ENCODE measurements at places on chromosomes 4 and X. TPM values are rescaled to one million over a fixed set of nuclear protein-coding genes. Genes with fewer than 3 reads are reported as not detected.

ZXDA gene
- total RNA-seq: 15.3 TPM

FABP2 gene
- not detected for total RNA-seq

PPM1K gene
- total RNA-seq: 146 TPM

MED28 gene
- total RNA-seq: 83.8 TPM

TGIF2LX gene
- total RNA-seq: not detected

BEND2 gene
- total RNA-seq: not detected

AMBN gene
- total RNA-seq: not detected

PAPSS1 gene
- total RNA-seq: 33.9 TPM

PRDX4 gene
- 10.6 TPM for total RNA-seq

GPRASP1 gene
- 22.5 TPM for total RNA-seq

HPGDS gene
- not detected for total RNA-seq

- no peaks in the 10 kb centered on the region for H3K27me3 ChIP-seq
- H3K36me3 ChIP-seq: no peaks in the 10 kb centered on the region
- no peak overlapping the region for H3K27ac ChIP-seq
Measured at GRCh38 chrX:147910607-147911006, 1.1 kb upstream of the FMR1 start.

DNA sequence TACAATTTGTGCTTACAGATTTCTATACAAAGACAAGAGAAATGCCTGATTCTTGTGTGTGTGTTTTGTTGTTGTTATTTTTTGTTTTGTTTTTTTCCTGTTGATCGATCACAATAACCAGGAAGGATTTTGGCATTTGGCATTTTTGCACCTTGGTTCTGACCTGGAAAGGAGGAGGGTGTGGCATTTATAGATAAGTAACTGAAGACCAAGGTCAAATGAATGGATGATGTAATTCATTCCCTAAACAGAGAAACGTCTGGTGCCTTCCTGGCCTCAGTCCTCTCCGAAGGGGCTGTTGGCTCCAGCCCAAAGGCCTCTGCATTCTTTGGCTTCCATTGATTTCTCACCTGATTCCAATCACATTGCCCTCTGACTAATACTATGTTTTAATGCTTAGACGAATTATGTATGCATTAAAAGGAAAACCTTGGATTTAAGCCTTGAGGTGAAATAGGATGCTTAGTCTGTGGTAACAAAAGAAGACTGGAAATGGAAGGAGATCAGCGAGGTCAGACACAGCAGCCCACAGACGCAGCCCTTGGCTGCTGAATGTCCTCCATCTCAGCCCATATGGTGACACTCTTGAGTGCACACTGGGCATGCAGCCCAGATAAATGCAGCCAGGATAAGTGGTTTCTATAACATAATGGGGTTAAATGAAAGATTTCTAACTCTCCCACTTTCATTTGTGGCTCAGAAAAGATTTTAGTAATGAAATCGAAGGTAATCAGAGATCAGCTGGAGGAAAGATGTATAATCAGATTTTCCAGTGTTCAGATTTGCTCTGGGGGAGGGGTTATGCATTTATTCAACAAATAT is 60.5 kb upstream of the TRIM2 start:
- no peaks in the 10 kb centered on the region for H3K36me3 ChIP-seq
- peaks cover 10% of the 10 kb centered on the region for H3K4me1 ChIP-seq
- H3K4me3 ChIP-seq: no peak overlapping the region
- no peaks in the 10 kb centered on the region for H3K27me3 ChIP-seq

GRCh38 chrX:139762400-139763183 is 54.6 kb upstream of the MCF2 start:
- H3K27me3 ChIP-seq: no peaks in the 10 kb centered on the region
- DNase-seq: no peak
- no peak overlapping the region for H3K27ac ChIP-seq
- no peak overlapping the region for H3K4me3 ChIP-seq

- H3K36me3 ChIP-seq: no peaks in the 10 kb centered on the region
- H3K4me1 ChIP-seq: no peaks in the 10 kb centered on the region
- no peak for DNase-seq
- H3K27ac ChIP-seq: no peak overlapping the region
- no peaks in the 10 kb centered on the region for H3K27me3 ChIP-seq
- no peak overlapping the region for H3K4me3 ChIP-seq
Measured at GRCh38 chr4:102477657-102478056, 23.5 kb upstream of the NFKB1 start.

- H3K36me3 ChIP-seq: no peaks in the 10 kb centered on the region
- H3K4me3 ChIP-seq: no peak overlapping the region
- DNase-seq: no peak
- H3K4me1 ChIP-seq: no peaks in the 10 kb centered on the region
- H3K27me3 ChIP-seq: no peaks in the 10 kb centered on the region
Measured at GRCh38 chr4:93897559-93897958, 69.0 kb downstream of the ATOH1 start.

GRCh38 chr4:113564493-113564892 is 197.0 kb downstream of the CAMK2D start:
- no peak for DNase-seq
- peak overlapping the region; percentile 74 for H3K27ac ChIP-seq
- peaks cover 88% of the 10 kb centered on the region for H3K4me1 ChIP-seq
- no peaks in the 10 kb centered on the region for H3K27me3 ChIP-seq

GRCh38 chr4:152301381-152301780 is 234.5 kb downstream of the FBXW7 start:
- H3K4me1 ChIP-seq: no peaks in the 10 kb centered on the region
- H3K27ac ChIP-seq: no peak overlapping the region
- H3K27me3 ChIP-seq: no peaks in the 10 kb centered on the region

DNA sequence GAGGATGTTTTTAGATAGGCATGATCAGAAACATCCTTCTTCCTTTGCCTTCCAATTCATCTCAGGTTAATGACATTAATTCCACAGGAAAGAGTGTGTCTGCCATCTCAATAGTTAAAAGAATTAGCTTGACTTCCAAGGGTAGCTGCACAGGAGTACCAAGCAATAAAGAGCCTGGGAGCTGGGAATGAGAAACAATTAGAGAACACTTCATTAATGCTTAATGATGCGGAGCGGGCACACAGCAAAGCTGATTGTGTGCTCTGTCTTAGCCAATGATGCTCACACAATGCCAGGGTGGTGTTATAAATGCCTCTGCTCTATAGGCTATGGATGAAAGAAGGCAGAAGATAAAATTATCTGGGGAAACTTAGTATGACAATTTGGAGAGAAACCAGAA is 1052.5 kb upstream of the LCORL start:
- no peaks in the 10 kb centered on the region for H3K4me1 ChIP-seq
- no peak for DNase-seq
- H3K27me3 ChIP-seq: no peaks in the 10 kb centered on the region
- no peaks in the 10 kb centered on the region for H3K36me3 ChIP-seq
- no peak overlapping the region for H3K27ac ChIP-seq

- H3K4me1 ChIP-seq: no peaks in the 10 kb centered on the region
- H3K27ac ChIP-seq: no peak overlapping the region
Measured at GRCh38 chrX:111779582-111779981, 96.4 kb upstream of the TRPC5OS start.

- H3K27ac ChIP-seq: no peak overlapping the region
- H3K36me3 ChIP-seq: no peaks in the 10 kb centered on the region
- no peak for DNase-seq
- H3K4me1 ChIP-seq: no peaks in the 10 kb centered on the region
Measured at GRCh38 chrX:85026170-85026569, 22.5 kb downstream of the APOOL start.

- no peaks in the 10 kb centered on the region for H3K4me1 ChIP-seq
- no peak overlapping the region for H3K27ac ChIP-seq
Measured at GRCh38 chr4:41331224-41331623, 74.5 kb downstream of the UCHL1 start.

GRCh38 chr4:6909113-6909969 is at the start of gene TBC1D14:
TBC1D14 (plus strand) TSS chr4:6909826; CDS start chr4:6923390, 13,564 bp downstream.
- peak within 1 kb of the TSS; percentile 80 for H3K4me3 ChIP-seq
- H3K36me3 ChIP-seq: no peaks in the 10 kb centered on the region
- peak within 1 kb of the TSS; percentile 93 for H3K27ac ChIP-seq
- DNase-seq: peak; percentile 94
- H3K27me3 ChIP-seq: peaks cover 3% of the 10 kb centered on the region

DNA sequence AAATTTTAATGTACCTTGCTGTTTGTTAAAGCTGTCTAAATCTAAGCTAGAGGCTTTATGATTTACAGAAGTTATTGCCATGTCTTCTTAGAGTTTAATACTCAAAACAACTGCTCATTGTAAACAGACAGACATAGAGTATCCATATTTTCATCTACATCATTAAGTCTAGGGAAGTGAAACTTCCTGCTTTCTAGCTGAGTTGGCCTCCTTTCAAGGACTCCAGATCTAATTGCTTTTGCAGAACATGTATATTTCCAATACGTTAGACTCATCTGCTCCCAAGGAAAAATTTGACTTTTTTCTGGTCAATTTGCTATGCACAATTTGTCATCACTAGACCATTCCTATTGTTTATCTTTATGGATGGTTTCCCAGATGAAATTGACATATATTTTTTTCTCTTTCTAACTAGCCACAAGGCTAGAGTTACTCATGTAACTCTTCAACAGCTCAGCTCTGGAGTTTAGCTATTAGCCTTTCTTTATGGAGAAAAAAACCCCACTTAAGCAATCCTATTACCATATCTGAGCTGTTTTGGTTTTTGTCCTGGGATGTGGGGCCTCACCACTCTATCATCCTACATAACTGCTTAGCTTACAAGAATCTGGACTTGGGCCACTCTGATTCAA is 122.9 kb downstream of the PPA2 start:
- H3K27ac ChIP-seq: no peak overlapping the region
- no peaks in the 10 kb centered on the region for H3K27me3 ChIP-seq
- no peaks in the 10 kb centered on the region for H3K4me1 ChIP-seq
- H3K4me3 ChIP-seq: no peak overlapping the region

GRCh38 chrX:47179928-47180255 is 13.7 kb upstream of the UBA1 start:
- H3K4me1 ChIP-seq: no peaks in the 10 kb centered on the region
- H3K27me3 ChIP-seq: no peaks in the 10 kb centered on the region
- no peak overlapping the region for H3K27ac ChIP-seq
- no peaks in the 10 kb centered on the region for H3K36me3 ChIP-seq
- DNase-seq: no peak

DNA sequence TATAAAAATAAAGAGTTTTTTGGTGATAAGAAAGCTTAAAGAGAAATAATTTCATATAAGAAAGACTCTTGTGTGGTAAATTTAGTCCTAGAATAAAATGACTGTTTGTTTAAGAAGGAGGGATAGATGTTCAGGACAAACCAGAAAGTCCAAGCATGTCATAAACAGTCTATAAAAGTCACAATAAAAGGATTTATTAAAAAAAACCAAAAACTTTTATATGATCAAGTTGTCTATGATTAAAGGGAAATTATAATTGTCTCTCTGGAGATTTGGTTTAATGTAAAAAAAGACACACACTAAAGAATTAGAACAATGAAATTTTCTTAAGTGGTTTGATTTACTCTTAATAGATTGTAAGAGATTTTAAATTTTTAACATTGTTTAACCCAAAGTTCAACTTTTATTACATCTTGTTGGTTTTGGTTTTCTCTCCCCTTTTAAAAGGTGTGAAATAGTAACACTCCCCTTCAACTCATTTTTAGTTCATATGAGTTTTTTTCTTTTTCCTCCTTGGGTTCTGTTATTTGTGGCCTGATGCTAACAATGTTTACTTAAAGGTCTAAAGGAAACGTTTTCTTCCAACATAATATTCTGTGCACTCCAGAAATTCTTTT is 89.7 kb downstream of the PDHA2 start:
- DNase-seq: no peak
- no peaks in the 10 kb centered on the region for H3K27me3 ChIP-seq
- no peaks in the 10 kb centered on the region for H3K36me3 ChIP-seq
- no peaks in the 10 kb centered on the region for H3K4me1 ChIP-seq
- H3K4me3 ChIP-seq: no peak overlapping the region

- no peaks in the 10 kb centered on the region for H3K36me3 ChIP-seq
- no peak for DNase-seq
- no peak overlapping the region for H3K4me3 ChIP-seq
- H3K27ac ChIP-seq: no peak overlapping the region
Measured at GRCh38 chr4:154466336-154466735, 25.3 kb downstream of the DCHS2 start.

DNA sequence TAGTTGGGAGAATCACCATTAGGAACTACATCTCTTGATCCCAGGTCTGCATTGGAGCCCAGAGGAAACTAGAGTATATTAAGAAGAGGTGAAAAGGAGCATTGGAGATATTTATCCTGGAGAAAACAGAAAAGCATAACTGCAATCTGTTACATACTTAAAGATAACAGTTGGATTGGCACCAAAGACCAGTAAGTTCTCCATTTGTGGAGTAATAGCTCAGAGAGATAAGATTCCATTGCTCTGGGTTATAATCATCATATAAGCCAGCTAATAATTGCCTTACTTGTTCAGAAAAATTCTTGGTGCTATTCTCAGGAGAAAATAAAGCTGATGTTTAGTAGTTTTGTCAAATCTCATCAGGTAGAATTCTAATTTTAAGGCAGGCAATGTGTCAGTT is 20.6 kb downstream of the GRPR start:
- H3K4me1 ChIP-seq: no peaks in the 10 kb centered on the region
- no peak for DNase-seq
- H3K4me3 ChIP-seq: no peak overlapping the region
- H3K36me3 ChIP-seq: no peaks in the 10 kb centered on the region
- no peak overlapping the region for H3K27ac ChIP-seq

Measured in B cell (primary cell).